ENCODE measurements at places on chromosomes 16 and 17.

DNA sequence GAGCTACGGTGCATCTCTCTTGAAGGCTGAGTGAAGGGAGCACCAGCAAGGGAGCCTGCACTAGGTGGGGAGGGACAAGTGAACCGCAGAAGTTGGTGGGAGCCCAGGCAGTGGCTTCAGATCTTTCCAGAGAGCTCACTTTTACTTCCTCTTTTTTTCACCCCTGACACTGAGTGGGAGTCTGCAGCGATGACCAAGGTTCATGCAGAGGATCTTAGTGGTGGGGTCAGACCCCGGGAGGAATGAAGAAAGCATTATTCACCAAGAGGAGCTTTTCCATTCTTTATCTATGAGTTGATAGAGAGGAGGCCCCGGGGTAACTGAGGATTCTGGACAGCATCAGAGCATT lies 3.0 kb upstream of the CCL2 start:
- DNase-seq: no peak

DNA sequence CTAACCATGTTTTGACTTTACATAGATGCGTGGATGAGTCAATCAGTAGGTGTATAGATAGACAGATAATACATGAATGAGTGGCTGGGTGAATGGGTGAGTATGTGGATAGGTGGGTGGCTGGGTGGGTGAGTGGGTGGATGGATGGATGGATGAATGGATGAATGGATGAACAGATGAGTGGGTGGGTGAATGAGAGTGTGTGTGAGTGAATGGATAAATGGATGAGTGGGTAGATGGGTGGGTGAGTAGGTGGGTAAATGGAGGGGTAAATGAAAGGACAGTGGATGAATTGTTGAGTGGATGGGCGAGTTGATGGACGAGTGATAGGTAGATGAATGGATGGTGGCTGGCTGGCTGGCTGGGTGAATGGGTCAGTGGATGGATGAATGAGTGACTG lies 23.2 kb downstream of the C16orf95 start:
- no peak for DNase-seq

- no peak for DNase-seq
These were observed 6.1 kb upstream of the CD300C start for GRCh38 chr17:74552037-74552436.

DNA sequence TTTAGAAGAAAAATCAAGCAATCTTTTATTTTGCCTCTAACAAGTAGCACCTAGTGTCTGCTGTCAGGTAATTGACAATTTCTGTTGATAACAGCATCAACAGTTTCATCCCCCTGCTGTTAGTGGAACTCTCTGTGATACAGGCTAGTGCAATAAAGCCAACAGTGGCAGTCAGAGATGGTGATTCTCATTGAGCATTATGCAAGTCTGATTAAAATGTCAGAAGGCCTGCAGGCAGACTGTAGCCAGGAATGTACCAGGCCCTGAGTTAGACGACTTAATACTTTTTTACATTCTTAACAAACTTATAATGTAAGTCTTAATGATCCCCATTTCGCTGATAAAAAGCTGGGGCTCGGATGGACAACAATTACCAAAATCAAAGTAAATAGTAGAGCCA lies 14.6 kb downstream of the CYLD start:
- DNase-seq: no peak

DNA sequence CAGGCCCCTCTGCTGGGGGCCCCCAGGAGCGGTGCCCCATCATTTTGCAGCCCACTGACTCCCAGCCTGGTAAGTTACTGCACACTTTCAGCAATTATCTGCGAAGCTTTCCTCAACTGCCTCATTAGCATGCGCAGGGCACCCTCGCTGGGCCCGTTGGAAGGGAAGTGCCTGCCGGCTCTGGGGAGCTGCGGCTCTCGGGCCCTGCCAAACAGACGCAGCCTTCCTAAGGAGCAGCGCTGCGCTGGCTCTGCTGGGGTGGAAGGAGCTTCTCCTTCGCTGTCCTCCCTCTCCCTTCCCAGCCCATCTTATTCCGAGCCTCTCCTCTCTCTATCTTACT lies 71.0 kb downstream of the RBBP6 start:
- DNase-seq: no peak

- no peak for DNase-seq
These were observed 6.9 kb downstream of the RGS9 start for GRCh38 chr17:65143889-65144604.

All from activated CD4-positive, alpha-beta T cell treated with anti-CD3 and anti-CD28 coated beads, Interleukin-2, Interleukin-6, amounts not matched to agents 100 ng/mL and 50 ng/mL, durations not matched to agents 16 hours and 8 hours (primary cell).